Body of pancreas (tissue), 4 donors: ENCODE measurements at places on chromosomes 7 and 10.

- no peaks in the 10 kb centered on the region for H3K27me3 ChIP-seq
- no peak overlapping the region for H3K27ac ChIP-seq
- no peaks in the 10 kb centered on the region for H3K36me3 ChIP-seq
- no peaks in the 10 kb centered on the region for H3K4me1 ChIP-seq
- no peak for DNase-seq
Measured at GRCh38 chr7:131921016-131921415, 364.6 kb upstream of the PODXL start.

DNA sequence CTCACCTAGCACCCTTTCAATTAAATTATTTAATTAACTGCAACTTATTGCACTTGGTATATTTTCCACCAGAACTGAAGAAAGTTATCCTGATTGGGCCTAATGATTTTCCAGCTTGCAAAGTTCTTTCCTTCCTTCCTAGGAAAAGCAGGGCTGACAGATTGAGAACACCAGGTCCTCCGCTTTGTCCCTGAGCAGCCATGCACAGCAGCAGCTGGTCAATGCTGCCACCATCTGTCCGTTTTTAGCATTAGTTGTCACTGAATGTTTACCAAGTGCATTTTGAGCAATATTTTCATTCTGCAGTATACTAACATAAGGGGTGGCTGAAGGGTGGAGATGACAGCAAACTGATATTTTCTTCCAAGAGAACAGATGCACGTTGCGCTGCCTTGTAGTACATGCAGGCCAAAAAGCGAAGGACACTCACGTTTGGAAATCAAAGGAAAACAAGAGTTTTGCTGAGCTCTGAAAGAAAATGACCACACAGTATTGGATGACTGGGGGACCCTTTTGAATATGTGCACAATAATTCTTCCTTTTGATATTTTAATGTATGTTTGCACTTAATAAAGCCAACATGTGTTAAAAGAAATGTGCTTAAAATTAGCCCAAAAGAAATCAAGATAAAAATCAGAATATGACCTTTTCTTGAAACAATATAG lies 248.8 kb upstream of the PTN start:
- H3K36me3 ChIP-seq: no peaks in the 10 kb centered on the region
- DNase-seq: peak; percentile 25
- H3K4me1 ChIP-seq: no peaks in the 10 kb centered on the region
- no peak overlapping the region for H3K4me3 ChIP-seq

GRCh38 chr10:77417359-77417758 lies 220.2 kb downstream of the KCNMA1 start:
- no peak for DNase-seq
- H3K4me1 ChIP-seq: peaks cover 70% of the 10 kb centered on the region
- no peak overlapping the region for H3K4me3 ChIP-seq
- H3K27me3 ChIP-seq: no peaks in the 10 kb centered on the region
- H3K27ac ChIP-seq: peak overlapping the region; percentile 88
- no peaks in the 10 kb centered on the region for H3K36me3 ChIP-seq

- no peak overlapping the region for H3K27ac ChIP-seq
- H3K4me1 ChIP-seq: peaks cover 28% of the 10 kb centered on the region
- DNase-seq: no peak
- no peaks in the 10 kb centered on the region for H3K27me3 ChIP-seq
- no peaks in the 10 kb centered on the region for H3K36me3 ChIP-seq
- H3K4me3 ChIP-seq: no peak overlapping the region
Measured at GRCh38 chr10:851901-852300, 79.6 kb downstream of the LARP4B start.

- peaks cover 17% of the 10 kb centered on the region for H3K4me1 ChIP-seq
- no peak overlapping the region for H3K27ac ChIP-seq
- no peaks in the 10 kb centered on the region for H3K36me3 ChIP-seq
Measured at GRCh38 chr7:30681331-30681797, 892 bp downstream of the CRHR2 start.

GRCh38 chr10:96122824-96123223 lies 7.3 kb upstream of the ZNF518A start:
- no peaks in the 10 kb centered on the region for H3K4me1 ChIP-seq
- no peak overlapping the region for H3K27ac ChIP-seq
- H3K27me3 ChIP-seq: no peaks in the 10 kb centered on the region
- H3K36me3 ChIP-seq: no peaks in the 10 kb centered on the region
- no peak overlapping the region for H3K4me3 ChIP-seq

- DNase-seq: no peak
- no peak overlapping the region for H3K4me3 ChIP-seq
- no peaks in the 10 kb centered on the region for H3K36me3 ChIP-seq
- no peaks in the 10 kb centered on the region for H3K4me1 ChIP-seq
- H3K27me3 ChIP-seq: no peaks in the 10 kb centered on the region
- H3K27ac ChIP-seq: no peak overlapping the region
Measured at GRCh38 chr7:64630496-64630895, 35.4 kb upstream of the ZNF107 start.

DNA sequence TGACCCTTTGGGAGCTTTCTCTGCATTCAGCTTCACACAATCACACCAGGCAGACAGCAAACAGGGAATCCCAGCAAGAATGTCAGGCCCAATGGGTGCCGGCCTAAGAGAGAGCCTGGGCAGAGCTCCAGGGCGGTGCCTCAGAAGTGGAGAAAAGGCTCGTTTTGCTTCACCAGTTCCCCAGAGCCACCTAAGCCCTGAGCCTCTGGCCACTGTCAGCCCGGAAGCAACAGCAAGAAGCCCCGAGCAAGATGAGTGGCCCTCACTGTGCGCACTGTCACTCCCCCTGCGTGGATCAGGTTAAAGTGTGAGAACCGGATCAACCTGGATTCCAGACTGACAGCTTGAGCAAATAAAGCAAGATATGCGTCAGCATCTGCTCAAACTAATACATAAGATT lies 14.7 kb downstream of the CNPY1 start:
- no peaks in the 10 kb centered on the region for H3K36me3 ChIP-seq
- H3K27me3 ChIP-seq: peaks cover 7% of the 10 kb centered on the region

DNA sequence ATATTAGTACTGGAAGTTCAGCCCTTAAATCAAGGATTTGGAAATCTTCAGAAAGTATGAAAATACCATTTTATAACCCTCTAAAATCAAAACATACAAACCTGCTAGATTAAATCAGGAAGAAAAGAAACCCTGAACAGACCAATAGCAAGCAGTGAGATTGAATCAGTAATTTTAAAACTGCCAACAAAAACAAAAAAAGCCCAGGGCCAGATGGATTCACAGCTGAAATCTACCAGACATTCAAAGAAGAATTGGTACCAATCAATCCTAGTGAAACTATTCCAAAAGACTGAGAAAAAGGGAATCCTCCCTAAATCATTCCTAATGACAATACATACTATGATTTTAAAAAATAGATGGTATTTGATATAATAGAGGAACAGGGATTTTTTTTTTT lies 70.1 kb downstream of the MCU start:
- H3K4me3 ChIP-seq: no peak overlapping the region
- H3K4me1 ChIP-seq: peaks cover 3% of the 10 kb centered on the region
- H3K27me3 ChIP-seq: no peaks in the 10 kb centered on the region
- H3K27ac ChIP-seq: no peak overlapping the region

DNA sequence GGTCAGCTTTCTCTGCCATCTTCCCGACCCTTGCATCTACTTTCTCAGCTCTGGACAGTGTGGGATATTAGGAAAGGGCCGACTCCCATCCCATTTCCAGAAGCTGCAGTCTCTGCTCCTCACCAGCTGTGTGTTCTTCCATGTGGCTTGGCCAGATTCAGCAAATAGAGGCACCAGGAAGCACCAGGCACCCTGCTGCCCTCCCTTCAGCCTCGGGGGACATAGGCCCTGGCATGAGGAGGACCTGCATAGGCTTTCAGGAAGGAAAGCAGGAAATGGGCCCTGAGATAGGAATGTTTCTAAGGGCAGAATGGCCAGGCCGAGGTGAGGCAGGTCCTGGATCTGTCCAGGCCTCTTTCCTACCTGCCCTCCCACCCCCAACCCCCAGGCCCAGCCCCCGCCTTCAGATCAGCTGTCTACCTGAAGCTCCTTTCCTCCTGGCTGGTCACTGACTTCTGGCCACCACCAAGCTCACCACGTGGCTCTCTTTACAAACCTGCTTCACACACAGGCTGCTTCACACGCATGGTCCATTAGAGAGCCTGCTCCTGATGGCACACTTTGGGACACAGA lies 27.5 kb upstream of the PURB start:
- H3K4me1 ChIP-seq: peaks cover 10% of the 10 kb centered on the region
- H3K27me3 ChIP-seq: no peaks in the 10 kb centered on the region
- peak; percentile 48 for DNase-seq
- H3K27ac ChIP-seq: peak overlapping the region; percentile 77
- H3K4me3 ChIP-seq: no peak overlapping the region

- no peaks in the 10 kb centered on the region for H3K36me3 ChIP-seq
- H3K27ac ChIP-seq: no peak overlapping the region
- H3K4me3 ChIP-seq: no peak overlapping the region
- no peak for DNase-seq
Measured at GRCh38 chr7:42222125-42222524, 14.9 kb downstream of the GLI3 start.

DNA sequence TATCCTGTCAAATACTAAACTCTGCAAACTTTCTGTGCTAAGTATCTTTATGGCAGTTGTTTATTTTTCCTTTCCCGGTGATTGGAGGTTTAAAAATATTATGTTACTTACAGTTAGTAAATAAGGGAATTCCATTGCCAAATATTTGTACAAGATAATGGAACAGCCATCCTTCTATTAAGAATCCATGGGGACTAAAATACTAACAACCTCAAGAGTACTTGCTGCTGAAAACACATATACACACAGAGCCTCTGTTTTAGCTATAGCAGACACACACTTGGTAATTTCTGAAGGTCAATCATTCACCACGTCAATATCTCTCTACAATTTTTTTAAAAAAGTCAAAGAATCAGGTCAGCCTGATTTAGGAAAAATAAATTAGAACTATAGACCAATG lies 32.4 kb downstream of the TSPAN12 start:
- no peak for DNase-seq
- peaks cover 20% of the 10 kb centered on the region for H3K4me1 ChIP-seq
- no peaks in the 10 kb centered on the region for H3K36me3 ChIP-seq
- H3K27me3 ChIP-seq: no peaks in the 10 kb centered on the region
- H3K4me3 ChIP-seq: no peak overlapping the region

DNA sequence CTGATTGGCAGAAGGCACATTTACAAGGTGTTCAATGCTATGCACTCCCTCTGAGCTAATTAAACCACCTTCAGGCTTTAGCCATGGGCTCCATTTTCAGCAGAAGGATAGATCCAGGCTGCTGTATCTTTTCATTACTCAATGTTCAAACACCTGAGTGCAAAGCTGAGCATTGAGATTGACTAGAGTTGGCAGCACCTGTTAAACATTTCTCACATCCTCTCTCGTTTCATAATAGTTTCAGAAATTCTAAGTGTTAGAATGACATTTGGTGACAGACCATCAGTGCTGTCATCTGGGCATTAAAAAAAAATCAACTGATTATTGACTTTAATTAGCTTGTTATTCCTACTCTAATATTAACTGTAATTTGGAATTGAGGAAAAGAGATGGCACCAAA lies 187.1 kb upstream of the SEMA3E start:
- no peak for DNase-seq
- H3K36me3 ChIP-seq: no peaks in the 10 kb centered on the region
- no peak overlapping the region for H3K27ac ChIP-seq
- H3K27me3 ChIP-seq: no peaks in the 10 kb centered on the region
- no peaks in the 10 kb centered on the region for H3K4me1 ChIP-seq

- H3K27ac ChIP-seq: no peak overlapping the region
- H3K36me3 ChIP-seq: no peaks in the 10 kb centered on the region
- no peaks in the 10 kb centered on the region for H3K4me1 ChIP-seq
- H3K27me3 ChIP-seq: no peaks in the 10 kb centered on the region
- no peak overlapping the region for H3K4me3 ChIP-seq
Measured at GRCh38 chr10:21424459-21424861, 101.0 kb downstream of the SKIDA1 start.

DNA sequence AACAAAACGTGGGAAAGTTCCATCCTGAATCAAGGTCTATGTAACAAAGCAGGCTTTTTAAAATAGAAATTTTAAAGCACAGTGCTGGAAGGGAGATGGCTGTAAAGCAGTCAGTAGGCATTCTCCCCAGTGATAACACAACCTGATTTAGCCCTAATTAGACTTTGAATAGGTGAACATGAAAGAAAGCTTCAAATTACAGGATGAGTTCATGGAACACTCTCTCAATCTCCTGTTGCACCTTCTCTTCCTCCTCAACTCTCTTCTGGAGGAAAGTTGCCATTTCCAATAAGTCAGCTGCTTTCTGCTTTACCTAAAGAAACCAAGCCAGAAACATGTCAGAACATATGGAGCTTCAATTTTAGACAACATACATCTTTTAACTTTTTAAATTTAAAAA lies 20.1 kb downstream of the SFR1 start:
- no peak overlapping the region for H3K4me3 ChIP-seq
- no peaks in the 10 kb centered on the region for H3K4me1 ChIP-seq
- H3K27ac ChIP-seq: no peak overlapping the region
- no peaks in the 10 kb centered on the region for H3K36me3 ChIP-seq
- DNase-seq: no peak

DNA sequence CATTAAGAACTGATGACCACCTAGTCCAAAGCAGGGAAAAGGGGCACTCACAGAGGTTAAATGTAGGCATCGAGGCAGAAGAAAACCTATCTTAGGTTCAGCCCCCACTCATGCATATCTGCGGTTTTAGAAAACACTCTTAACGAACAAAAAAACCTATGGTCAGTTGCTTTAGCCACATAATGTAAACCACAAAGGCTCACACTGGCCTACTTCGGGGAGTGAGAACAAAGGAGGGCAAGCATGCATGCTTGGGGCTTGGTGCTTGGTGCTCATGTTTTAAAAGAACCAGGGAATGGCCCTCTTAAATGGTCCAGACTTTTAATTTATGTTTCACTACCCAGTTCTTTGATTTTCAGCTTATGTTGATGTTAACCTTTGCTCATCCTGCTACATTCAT lies 14.2 kb downstream of the INSYN2A start:
- H3K4me3 ChIP-seq: no peak overlapping the region
- H3K4me1 ChIP-seq: no peaks in the 10 kb centered on the region
- no peaks in the 10 kb centered on the region for H3K36me3 ChIP-seq
- no peaks in the 10 kb centered on the region for H3K27me3 ChIP-seq
- DNase-seq: no peak
- no peak overlapping the region for H3K27ac ChIP-seq

DNA sequence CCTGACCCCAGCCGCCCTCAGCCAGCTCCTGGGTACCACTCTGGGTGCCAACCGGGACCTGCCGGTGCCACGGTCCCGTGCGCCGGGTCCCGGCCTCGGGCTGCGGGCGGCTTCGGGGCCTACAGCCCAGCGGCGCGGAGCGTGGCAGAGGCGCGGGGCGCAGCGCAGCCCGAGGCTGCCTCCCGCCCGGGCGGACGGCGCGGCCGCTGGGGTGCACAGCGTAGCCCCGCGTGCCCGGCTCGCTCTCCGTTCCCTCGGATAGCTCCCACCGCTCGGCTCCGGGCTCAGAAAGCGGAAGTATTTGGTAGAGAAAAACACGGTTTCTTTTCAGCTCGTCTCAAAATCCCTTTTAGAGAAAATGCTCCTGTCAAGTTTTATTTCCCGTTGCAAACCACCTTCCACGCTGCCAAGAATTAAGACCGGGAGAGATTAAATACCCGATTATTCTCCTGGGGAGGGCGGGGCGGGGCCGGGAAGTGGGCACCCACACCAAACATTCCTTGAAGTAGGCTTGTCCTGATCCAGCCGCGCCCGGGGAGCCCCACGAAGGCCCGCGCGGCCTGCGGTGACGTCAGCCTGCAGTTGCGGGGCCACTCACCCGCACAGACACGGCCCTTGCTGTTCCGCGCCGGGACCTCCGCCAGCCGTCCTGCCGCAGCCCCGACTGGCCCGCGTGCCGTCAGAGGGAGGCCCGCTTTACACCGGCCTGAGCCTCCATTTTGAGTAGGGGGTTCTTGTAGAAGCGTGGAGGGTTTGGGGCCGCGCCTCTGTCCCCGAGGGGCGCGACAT lies 7.2 kb downstream of the HOXA13 start:
- H3K27ac ChIP-seq: no peak overlapping the region
- DNase-seq: peak; percentile 13
- no peaks in the 10 kb centered on the region for H3K36me3 ChIP-seq
- H3K4me1 ChIP-seq: peaks cover 37% of the 10 kb centered on the region
